ENCODE measurements at places on chromosomes 1 and 21.

- DNase-seq, result no peak
Observed at GRCh38 chr21:32666258-32666657, 54.1 kb upstream of the CFAP298 start.

- DNase-seq, result no peak
Observed at GRCh38 chr1:68287241-68287640, 54.9 kb upstream of the WLS start.

- no peak for DNase-seq
Observed at GRCh38 chr1:197066719-197067456, at the start of gene F13B. TSS of gene F13B (minus strand) at chr1:197067260. CDS start at chr1:197067223, 37 bp downstream.

DNA sequence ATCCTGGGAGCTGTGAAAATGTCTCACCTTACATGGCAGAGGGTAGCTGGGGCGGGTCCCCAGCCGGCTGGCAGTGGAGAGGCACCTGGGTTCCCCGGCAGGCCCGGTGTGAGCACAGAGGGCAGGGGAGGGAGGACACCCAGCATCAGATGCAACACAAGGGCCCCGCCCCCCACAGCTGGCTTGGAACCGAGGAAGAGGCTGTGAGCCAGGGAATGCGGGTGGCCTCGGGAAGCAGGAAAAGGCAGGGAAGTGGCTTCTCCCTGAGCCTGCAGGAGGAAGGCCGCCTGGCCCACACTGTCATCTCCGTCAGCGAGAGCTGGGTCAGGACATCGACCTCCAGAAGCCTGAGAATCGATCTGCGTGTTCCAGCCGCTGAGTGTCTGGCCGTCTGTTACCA lies 87.3 kb downstream of the SIK1 start:
- no peak for DNase-seq

DNA sequence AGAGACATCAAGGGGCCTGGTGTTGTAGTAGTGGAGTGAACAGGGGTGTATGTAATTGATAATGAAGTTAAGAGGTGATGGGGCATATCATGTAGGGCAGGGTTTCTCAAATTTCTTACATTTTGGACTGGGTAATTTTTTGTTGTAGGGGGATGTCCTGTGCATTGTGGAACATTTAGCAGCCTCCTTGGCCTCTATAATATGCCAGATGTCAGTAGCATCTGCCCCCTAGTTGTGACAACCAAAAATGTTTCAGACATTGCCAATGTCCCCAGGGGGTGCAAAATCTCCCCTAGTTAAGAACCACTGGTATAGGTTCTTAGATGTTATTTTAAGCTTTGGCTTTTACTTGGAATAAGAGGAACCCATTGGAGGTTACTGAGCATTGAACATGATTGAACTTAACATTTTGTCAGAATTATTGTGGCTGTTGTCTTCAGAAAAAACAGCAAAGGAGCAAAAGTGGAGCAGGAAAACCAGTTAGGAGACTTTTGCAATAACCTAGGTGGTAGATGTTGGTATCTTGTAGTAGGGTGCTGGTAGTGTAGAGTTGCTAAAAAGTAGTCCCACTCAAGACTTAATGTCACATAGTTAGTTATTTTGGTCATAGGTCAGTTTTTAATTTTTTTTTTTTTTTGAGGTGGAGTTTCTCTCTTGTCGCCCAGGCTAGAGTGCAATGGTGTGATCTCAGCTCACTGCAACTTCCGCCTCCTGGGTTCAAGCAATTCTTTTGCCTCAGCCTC lies 6.2 kb downstream of the ZNF326 start:
- DNase-seq, result no peak

GRCh38 chr1:204733289-204733688 lies 47.8 kb upstream of the LRRN2 start:
- no peak for DNase-seq

- DNase-seq, result no peak
Observed at GRCh38 chr1:230236301-230237008, 169.4 kb downstream of the GALNT2 start.

GRCh38 chr1:67214420-67215174 lies 48.3 kb downstream of the IL23R start:
- DNase-seq, result no peak

- no peak for DNase-seq
Observed at GRCh38 chr21:35212393-35213127, 163.5 kb upstream of the RUNX1 start.

DNA sequence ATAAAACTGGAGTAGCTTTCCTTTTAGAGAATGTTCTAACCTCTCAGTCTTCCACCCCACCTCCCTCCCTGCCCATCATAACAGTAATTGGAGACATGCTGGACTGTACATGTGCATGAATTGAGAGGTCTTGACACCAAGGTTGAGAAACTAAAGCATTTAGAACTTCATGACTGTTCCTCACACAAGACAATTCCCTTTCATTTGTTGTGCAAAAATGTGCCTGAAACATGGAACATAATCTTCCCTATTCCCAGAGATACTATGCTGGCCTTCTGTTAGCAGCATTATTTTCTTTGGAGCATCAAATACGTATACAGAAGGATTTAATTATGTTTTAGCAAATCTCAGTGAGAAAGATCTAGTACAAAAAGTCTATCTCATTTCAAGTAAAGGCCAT lies 97.5 kb upstream of the KCNE2 start:
- no peak for DNase-seq

DNA sequence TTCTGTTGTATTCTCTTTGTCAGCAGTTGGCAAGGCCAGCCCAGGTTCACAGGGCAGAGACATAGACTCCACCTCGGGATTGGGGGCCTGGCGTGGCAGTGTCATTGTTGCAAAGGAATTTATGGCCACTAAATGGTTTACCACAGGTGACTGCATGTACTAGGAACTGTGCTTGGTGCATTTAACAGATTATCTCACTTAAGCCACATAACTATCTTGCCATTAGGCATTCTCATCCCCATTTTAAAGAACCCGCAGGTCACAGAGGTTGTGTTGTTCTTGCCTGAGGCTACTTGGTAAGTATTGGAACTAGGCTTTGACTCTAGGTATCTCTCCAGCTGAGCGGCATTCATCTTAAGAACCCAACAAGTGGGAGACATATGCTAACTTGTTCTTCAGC lies 9.7 kb downstream of the TLCD4 start:
- no peak for DNase-seq

GRCh38 chr1:116107371-116107770 lies 3.8 kb upstream of the MAB21L3 start:
- no peak for DNase-seq

DNA sequence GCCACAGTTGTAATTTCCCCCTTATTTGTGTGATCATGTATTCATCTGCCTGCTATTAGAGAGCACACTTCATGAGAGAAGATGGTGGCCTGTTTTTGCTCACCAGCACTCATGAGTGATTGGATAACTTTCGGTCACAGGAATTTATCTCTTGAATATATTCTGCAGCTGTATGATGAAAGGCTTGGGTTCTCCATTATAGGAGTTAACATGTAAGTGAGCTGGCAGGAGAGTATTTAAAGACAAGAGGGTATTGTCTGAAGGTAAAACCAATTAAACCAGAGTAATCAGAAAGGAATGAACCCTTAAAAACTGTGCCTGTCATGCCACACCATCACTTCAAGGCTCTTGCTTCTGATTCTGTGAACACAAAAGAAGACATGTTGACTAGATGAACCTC lies 574.9 kb upstream of the CAMK1G start:
- no peak for DNase-seq

- DNase-seq, result no peak
Observed at GRCh38 chr1:111596499-111596898, 23.1 kb upstream of the RAP1A start.

DNA sequence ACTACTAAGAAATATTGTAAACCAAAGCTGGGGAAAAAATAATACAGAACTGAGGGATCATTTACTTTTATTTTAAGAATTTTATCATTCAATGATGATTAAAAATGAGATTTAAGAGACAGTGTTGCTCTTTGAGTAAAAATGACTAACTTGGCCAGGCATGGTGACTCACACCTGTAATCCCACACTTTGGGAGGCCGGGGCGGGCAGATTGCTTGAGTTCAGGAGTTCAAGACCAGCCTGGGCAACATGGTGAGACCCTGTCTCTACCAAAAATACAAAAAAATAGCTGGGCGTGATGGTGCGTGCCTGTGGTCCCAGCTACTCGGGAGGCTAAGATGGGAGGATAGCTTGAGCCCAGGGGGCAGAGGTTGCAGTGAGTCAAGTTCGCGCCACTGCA lies 21.8 kb upstream of the PLEKHO1 start:
- DNase-seq, result no peak

DNA sequence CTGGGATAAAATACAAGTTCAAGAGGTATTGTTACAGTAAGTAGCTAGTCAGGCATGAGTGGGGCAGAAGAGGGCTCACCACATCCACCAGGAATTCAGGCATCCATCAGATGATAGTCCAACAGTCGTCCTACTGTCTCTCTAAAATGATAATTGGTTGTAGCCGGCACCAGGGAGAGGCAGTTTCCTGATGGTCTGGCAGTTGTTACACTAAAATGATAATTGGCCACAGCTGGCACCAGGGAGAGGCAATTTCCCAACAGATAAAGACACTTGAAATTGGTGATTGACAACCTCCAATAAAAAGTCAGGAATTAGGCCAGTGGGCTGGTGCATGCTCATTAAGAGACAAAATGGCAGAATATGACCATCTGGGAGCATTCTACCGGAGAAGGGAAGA lies 545.8 kb downstream of the AMY1C start:
- no peak for DNase-seq

- DNase-seq, result no peak
Observed at GRCh38 chr1:234091876-234092275, 187.4 kb downstream of the SLC35F3 start.

DNA sequence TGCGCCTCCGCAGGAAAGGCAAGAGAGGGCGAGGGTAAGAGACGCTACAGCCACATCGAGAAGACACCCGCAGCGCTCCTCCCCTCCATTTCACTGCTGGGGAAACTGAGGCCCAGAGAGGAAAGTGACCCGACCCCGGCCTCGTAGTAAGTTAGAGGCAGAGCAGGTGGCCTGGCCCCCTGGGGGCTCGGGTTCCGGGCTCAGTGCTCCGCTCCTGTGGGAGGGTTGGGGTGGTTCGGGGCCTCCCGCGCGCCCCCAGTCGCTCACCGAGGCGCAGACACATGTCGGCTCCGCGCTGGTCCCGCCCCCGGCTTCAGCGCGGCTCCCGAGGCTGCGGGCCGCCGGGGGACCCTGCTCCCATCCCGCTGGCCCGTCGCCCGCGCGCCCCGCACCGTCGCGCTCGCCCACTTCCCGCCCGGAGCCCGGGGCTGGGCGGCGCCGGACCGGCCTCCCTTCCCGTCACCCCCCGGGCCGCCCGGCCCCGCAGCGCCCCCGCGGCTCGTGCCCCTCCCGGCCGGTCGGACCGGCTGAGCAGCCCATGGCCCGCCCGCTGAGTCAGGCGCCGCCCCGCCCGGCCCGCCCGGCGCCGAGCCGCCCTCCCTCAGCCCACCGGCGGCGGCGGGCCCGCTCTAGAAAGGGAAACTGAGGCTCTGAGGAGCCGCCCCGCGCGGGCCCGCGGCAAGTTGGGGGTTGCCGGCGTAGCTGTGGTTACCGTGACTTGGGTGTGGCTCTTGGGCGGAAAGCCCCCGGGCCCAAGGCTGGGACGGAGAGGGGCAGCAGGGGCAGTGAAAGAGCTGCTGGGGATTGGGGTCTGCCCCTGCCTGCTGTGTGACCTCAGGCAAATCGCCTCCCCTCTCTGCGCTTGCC lies at the start of gene TMEM54:
Gene TMEM54, minus strand, starts transcription at position 434 of the 867 bp plus-strand sequence. Its CDS starts 151 bp downstream, at position 283.
- DNase-seq, result peak; percentile 69

DNA sequence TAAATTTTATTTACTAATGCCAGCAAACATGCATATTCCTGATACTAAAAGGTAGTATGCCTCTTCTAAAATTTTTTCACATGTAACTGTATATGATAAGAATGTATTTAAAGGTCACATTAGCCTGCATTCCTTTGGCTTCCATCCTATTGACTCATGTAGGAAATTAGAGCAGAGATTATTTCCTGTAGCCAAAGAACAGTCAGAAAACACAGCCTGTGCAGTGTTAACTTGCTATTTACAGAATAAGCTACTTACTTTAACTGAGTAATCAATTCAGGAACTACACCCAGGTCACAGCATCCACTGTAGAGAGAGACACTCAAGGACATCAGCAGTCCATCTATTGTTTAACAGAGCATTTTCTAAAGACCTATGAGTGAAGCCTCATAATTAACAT lies 154.5 kb upstream of the ADGRL4 start:
- DNase-seq, result no peak

GRCh38 chr1:37752583-37753471 lies 12.1 kb downstream of the EPHA10 start:
- peak; percentile 19 for DNase-seq

DNA sequence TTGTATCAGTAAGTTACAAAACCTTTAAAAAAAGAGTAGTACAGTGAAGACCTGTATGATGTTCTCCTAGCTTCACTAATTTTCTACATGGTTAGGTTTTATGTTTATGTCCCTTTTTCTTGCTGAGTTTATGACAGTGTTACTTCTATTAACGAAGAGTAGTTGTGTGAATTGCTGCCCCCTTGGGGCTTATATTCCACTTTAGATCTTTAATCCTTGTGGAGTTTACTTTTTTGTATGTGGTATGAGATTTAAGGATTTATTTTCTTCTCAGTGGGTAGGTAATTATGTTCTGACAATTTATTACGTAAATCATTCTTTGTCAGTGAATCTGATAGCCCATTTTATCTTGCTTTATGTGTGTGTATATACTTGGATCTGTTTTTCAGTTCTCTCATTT lies 14.8 kb downstream of the KCTD3 start:
- DNase-seq, result no peak

DNA sequence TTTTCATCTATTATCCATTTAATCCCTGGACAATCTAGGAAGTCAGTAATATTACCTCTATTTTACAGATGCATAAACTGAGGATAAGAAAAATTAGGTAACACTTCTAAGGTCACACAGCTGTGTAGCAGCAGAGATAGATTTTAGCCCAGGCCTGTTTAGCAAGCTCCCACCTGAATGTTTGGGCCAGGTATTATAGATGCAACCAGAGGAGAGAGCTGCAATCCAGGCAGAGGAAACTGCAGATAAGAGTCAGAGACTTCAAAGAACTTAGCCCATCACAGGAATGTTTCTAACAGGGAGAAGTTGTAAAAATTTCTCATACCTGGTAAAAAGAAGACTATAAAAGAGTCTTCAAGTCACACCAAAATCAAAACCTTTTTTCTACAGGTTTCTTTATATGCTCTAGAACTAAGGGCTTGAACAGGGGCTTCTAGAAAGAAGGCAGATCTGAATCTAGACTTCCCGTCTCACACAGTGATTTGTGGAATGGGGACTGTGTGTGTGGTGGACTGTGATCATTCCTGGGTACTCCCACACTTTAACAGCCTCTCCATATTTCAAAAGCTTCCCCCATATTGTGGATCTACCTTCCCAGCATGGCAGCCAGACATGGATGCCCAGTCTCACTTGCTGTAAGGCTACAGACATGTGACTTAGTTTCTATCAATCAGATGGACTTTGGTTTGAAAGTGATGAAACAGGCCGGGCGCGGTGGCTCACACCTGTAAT lies 128.7 kb downstream of the TLR5 start:
- no peak for DNase-seq

GRCh38 chr1:66767626-66768025 lies 15.4 kb downstream of the DYNLT5 start:
- DNase-seq, result no peak

GRCh38 chr1:179817789-179818188 lies 59.8 kb downstream of the TOR1AIP2 start:
- DNase-seq, result no peak

- no peak for DNase-seq
Observed at GRCh38 chr1:206058927-206059292, 5.9 kb downstream of the RHEX start.

GRCh38 chr1:212698467-212699103 lies 1.1 kb downstream of the BATF3 start:
- DNase-seq, result no peak
